ENCODE measurements at places on chromosomes 3 and 15. TPM values are rescaled to one million over a fixed set of nuclear protein-coding genes. Genes with fewer than 3 reads are reported as not detected.

Gene KCNMB2
- not detected for total RNA-seq

Gene IGF1R
- total RNA-seq, result 31.6 TPM

Gene MST1R
- total RNA-seq, result 0.96 TPM

Gene ZKSCAN7
- total RNA-seq, result 5.2 TPM

Gene PROK2
- total RNA-seq, result not detected

Gene KLHL40
- total RNA-seq, result not detected

Gene P2RY1
- 0.38 TPM for total RNA-seq

Gene SLC9A9
- 2.7 TPM for total RNA-seq

Gene PYGO1
- 8.7 TPM for total RNA-seq

Gene KNL1
- 2.5 TPM for total RNA-seq

Gene CFAP20DC
- total RNA-seq, result 2.0 TPM

Gene C2CD4B
- total RNA-seq, result 0.28 TPM

Gene GOLGA6L9
- total RNA-seq, result 0.77 TPM

Gene P3H2
- 56.0 TPM for total RNA-seq

Gene LINGO1
- total RNA-seq, result 0.19 TPM

Gene SI
- total RNA-seq, result not detected

Gene EAF2
- total RNA-seq, result 4.5 TPM

Gene IL1RAP
- 11.9 TPM for total RNA-seq

Gene TEX55
- not detected for total RNA-seq

Gene TIGIT
- total RNA-seq, result under 0.01 TPM

Gene HES1
- 6.9 TPM for total RNA-seq

Gene CD200R1
- total RNA-seq, result under 0.01 TPM
